ENCODE measurements at places on chromosomes 7 and 10.

GRCh38 chr7:78329001-78329655 is 530.6 kb downstream of the PHTF2 start:
- no peak for DNase-seq

- no peak for DNase-seq
These were observed 153.3 kb upstream of the TCERG1L start for GRCh38 chr10:131464789-131465188.

GRCh38 chr10:124534826-124535601 is 73.4 kb downstream of the LHPP start:
- no peak for DNase-seq

DNA sequence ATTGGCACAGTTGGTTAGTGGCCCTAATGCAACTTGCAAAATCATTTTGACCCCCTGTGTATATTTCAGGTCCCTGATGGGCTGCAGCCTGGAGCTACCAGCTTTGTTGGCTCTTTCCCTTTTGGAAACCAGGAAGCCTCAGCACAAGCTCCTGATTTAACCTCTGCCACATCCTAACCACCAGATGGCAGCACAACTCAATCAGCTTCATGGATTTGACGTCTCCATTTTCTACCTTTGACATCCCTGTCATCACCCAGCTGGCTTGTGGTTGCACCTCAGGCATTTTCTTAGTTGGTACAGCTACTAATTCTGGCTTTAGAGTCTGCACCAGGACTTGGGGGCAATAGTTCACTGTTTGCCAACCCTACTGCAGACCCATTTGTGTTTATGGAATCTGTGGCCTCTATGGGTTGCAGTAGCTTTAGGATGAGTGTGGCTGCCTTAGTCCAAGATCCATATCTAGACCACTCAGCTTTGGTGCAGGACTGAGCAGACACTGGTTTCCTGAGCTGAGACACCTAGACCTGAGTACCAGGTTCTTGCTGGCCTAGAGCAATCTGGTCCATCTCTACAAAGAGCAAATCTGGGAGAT is 456.2 kb downstream of the REEP3 start:
- peak; percentile 44 for DNase-seq

- no peak for DNase-seq
These were observed 27.4 kb downstream of the WIPI2 start for GRCh38 chr7:5217396-5217795.

DNA sequence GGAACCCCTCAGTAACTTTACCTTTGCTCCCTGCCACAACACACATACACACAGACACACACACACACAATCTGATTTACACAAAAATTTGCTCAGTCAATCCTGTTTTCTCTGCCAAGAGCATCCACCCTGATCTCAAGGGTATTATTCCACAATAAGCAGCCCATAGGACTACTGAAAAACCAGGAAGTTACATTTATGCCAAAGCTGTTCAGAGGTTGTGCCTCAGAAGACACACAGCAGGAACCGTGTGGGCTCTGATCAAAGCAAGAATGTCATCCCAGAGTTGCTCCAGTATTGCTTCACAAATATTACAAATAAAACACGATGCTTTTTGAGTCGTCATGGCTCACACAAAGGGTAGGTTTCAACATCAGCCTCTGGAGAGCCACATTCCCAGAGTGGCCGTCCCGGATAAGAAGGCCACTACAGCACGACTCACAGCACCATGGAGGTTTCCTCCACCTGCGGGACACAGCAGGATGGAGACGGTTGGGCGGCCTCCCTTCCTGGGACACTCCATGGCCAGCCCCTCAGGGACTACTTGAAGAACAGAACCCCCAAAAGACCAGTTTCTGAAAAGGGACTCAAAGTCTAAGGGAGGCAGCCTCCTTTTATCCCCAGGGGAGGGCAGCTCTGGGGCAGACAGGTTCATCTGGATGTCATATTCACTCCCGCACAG is 1.6 kb downstream of the AIFM2 start:
- DNase-seq, result no peak

GRCh38 chr7:25750744-25751508 is 401.1 kb upstream of the NFE2L3 start:
- no peak for DNase-seq

DNA sequence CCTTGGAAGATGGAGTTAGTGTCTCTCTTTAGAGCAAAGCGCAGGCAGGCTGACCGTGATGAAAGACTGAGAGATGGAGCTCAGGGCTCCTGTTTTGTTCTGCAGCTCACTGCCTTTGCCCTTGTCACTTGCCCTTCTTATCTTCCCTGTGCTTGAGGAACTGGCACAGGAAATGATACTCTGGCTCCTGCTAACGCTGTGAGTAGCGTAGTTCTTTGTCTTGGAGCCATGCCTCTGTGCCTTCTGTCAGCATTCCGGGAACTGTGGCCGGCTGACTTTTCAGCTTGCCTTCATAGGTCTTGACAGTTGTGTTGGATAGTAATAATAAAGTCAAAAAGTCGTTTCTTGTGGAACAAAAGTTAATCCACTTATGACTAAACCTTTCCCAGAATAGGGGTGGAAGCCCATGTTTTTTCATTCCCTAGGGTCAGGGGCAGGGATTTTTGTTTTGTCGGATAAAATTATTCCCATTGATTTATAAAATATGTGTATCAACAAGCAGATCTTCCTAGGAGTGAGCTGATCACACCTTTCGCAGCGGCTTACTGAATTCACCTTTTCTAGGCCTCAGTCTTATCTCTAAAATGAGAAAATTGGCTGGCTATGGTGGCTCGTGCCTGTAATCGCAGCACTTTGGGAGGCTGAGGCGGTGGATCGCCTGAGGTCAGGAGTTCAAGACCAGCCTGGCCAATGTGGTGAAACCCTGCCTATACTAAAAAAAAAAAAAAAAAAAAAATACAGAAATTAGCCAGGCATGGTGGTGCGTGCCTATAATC is 16.6 kb upstream of the TMEM236 start:
- DNase-seq, result no peak

DNA sequence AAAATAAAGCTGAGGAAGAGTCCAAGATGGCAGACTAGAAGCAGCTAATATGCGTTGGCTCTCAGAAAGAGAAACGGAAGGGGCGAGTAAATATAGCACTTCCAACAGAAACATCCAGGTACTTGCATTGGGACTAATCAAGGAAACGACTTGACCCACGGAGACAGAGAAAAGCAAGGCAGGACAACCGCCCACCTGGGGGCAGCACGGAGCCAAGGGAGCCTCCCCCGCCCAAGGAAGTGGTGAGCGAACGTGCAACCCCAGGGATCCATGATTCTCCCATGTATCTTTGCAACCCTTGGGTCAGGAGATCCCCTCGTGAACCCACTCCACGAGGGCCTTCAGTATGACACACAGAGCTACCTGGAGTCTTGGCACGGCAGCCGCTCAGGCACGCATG is 45.4 kb upstream of the GRM3 start:
- no peak for DNase-seq

DNA sequence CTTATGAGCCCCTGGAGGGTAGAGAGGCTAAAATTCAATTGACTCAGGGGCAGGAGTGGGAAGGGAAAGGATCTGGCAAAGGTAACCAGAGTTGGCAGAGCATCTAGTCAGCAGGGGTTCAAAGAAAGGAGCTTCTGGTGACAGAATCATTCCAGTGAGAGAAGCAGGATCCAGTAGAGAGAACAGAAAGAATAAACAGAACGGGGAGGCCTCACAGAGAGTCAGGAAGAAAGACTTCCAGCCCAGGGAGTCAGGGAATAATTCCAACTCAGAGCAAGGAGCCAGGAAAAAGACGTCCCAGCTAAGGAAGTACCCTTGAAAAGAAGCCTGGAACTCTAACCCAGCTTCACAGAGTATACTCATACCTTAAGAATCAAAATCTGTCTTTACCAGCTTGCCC is 66.6 kb upstream of the CPXM2 start:
- no peak for DNase-seq

GRCh38 chr10:15121707-15122106 is 24.6 kb downstream of the RPP38 start:
- no peak for DNase-seq

GRCh38 chr10:132866601-132867381 is 75.6 kb downstream of the CFAP46 start:
- no peak for DNase-seq

DNA sequence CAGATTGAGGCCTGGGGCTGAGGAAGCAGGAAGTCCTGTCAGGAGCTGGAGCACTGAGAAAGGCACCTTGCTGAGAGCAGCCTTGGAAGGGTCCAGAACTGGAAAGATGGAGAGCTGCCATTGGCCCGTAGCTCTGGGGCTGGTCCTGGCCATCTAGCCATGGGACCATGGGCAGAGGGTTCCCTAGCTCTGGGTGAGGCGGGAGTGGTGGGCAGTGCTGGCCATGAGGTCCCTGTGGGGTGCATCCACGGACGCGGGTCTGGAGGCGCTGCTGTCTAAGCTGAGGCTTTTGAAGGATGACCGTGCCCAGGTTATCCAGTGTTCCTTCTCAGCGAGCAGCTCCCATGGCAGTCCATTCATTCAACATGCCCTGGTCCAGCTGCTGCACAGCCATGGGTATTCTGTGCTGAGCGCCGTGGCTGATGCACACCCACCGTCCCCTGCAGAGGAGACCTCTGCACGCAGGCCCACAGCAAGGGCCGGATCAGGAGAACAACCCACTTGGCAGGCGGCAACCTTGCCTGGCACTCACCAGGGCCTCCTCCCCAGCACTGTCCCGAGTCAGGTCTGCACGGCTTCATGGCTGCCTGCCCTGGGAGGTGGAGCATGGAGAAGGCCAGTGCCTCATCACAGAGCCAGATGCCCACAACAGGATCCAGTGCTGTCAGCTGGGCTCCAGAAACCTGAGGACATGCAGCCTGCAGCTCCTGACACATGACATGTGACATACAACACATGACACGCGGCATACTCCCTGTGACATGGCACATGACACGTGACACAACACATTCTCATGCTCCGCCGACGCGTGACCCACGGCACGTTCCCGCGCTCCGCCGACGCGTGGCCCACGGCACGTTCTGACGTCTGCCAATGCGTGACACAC is 121.9 kb downstream of the INPP5A start:
- DNase-seq, result no peak

DNA sequence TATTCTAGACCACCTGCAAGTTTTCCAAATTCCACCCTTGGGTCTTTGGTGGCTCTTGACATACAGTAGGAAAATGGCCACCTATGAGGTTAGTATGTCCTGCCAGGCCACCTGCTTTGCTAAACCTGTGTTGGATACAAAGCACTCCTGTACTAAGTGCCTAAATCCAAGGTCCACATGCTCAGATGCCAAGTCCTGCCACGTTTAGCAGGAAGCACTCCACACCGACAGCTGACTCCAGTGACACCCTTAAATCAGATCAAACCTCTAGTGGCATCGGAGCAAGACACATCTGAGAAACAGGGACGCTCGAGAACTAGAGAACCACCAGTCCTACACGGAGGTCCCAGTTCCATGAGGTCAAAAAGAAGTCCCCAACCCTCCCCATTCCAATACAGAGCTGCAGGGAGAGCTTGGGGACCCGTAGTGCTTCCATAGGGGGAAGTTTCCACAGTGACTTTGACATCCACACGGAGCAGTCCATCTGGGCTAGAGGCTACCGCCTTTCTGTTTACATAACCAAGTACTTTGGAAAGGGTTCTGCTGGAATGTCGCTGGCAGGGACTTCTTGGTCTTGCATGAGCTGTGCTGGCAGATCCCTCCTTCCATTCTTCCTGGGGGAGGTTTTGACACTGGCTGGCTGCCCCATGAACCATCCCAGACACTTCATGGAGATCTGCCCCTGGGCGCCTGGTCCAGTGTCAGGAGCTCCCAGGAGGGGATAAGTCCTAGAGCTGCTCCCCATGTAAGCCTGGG is 290.6 kb downstream of the PRPF18 start:
- DNase-seq, result no peak

GRCh38 chr10:63703740-63704345 is 182.6 kb downstream of the REEP3 start:
- no peak for DNase-seq

GRCh38 chr7:122315507-122316466 is 11.2 kb upstream of the FEZF1 start:
- DNase-seq, result no peak

DNA sequence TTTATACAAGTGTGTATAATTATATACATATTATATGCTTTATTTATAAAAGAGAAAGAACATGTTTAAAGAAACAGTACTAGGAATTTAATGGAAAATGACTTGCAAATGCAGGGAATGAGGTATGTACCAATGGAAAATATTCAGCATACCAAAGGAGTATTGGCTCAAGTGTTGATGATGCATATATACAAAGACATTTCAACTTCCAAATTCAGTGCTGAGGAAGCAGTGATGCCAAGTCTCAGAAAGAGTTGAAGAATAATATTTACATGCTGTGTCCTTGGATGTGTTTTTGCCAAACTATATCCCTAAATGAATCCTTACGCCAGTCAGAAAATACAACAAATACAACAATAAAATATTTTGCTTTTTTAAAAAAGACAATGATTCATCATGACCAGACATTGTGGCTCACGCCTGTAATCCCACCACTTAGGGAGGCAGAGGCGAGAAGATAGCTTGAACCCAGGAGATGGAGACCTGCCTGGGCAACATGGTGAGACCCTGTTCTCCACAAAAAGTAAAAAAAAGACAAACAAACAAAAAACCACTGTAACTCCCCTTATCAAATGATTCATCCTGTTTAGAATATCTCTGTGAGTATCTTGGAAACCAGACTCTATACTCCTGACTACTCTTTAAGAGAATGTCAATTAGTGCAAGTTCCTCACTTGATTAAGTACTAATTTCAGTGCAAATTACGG is 157.2 kb downstream of the CHRM2 start:
- no peak for DNase-seq

- no peak for DNase-seq
These were observed 573.9 kb downstream of the GATA3 start for GRCh38 chr10:8628351-8628750.

- no peak for DNase-seq
These were observed 365.5 kb upstream of the BMPER start for GRCh38 chr7:33539659-33540400.

DNA sequence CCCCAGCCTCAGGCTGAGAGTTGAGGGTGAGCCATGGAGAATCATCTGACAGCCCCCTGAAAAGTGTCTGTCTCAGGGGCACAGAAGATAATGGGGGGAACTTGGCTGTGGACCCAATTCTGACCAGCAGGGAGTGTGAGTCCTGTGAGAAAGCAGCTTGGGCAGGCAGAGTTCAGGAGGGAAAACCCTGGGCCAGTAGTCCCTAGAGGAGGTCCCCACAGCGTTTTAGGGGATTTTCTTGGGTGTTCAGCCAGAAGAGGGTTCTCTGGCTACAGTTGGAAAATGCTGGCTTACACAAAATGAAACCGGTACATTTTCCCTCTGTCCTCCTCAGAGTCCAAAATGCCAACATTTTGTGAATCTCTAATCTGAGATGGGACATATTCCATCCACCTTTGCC is 35.8 kb upstream of the TRIM8 start:
- no peak for DNase-seq

- DNase-seq, result no peak
These were observed 3.7 kb downstream of the TRIL start for GRCh38 chr7:28954471-28954870.

DNA sequence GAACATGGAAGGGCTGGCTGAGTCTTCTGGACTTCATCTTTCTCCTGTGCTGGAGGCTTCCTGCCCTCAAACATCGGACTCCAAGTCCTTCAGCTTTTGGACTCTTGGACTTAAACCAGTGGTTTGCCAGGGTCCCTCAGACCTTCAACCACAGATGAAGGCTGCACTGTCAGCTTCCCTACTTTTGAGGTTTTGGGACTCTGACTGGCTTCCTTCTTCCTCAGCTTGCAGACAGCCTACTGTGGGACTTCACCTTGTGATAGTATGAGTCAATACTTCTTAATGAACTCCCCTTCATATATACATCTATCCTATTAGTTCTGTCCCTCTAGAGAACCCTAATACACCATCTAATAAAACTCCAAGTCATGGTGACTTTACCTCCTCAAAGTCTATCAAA is 4.0 kb upstream of the CLEC5A start:
- no peak for DNase-seq

GRCh38 chr7:47804767-47805545 is 143.3 kb downstream of the PKD1L1 start:
- no peak for DNase-seq

- DNase-seq, result no peak
These were observed 746.4 kb downstream of the TNS3 start for GRCh38 chr7:46835556-46835955.

Data from head of caudate nucleus (tissue), 42 donors.